Keratinocyte (primary cell): ENCODE measurements at places on chromosomes 3 and 15.

GRCh38 chr3:160195106-160195505 is 30.1 kb upstream of the C3orf80 start:
- no peak for DNase-seq

DNA sequence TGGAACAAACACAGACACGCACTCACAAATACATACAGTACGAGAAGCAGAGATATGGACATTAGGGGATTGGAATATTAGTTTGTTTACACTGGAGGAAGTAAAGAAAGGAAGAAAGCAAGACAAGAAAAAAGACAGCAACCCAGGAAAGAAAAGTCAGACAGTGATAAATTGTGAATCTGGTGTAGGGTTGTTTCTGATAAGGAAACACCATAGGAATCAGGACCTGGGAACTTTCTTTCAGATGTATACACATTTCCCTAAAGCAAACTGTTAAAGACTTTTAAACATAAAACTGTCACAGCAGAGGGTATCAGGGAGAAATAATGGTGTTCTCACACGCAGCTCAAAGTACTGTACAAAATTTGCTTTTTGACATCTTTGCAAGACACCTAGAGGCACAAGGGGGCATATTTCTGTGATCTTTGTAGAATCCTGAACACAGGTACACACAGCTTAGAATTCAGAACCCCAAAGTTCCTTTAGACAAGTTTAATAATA is 153.7 kb downstream of the TUSC7 start:
- DNase-seq = no peak

DNA sequence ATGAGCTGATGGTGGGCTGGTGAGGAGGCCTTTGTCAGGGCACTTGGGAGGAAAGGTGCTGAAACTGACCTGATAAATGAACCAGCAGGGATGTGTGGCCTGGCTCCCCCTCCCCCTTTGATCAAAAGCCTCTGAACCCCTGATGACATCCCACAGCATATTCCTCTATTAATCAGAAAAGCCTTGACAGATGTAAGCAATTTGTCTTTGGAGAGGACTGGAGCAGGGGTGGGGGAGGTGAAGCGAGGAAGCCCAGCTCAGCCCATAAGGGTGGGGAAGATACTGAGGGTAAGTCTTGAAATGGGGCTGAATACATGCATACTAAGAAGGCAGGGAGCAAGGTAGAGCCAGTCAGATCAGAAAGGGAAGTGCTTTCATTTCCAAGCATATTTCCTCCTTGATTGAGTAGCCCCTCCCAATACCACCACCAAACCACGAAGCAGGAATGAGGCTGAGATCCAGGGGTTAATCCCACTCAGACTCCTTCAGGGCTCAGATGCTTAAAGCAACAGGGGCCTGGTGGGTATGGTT is 34.7 kb upstream of the MRPS22 start:
- no peak for DNase-seq

GRCh38 chr15:101526890-101527289 is 37.4 kb upstream of the PCSK6 start:
- DNase-seq = no peak

GRCh38 chr3:123758081-123758564 is 126.0 kb downstream of the MYLK start:
- DNase-seq = no peak

GRCh38 chr3:12400616-12401194 is 83.6 kb upstream of the TSEN2 start:
- DNase-seq = no peak

DNA sequence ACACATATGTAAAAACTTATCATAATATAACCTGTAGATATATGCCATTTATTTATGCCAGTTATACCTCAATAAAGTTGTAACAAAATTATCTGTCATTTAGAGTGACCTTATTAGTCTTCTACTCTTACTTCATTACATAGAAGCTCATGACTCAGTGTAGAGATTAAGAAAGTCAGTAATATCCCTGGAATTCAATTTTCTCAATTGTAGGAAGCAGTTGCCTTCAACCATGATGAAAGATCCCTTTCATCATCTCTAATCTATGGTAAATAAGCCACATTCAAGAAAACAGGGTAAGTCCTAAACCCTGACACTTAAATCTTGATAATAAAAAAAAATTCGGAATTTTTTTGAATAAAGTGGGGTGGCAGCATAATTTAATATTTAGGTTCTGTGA is 216.5 kb upstream of the PEX5L start:
- no peak for DNase-seq

- DNase-seq = no peak
Measured at GRCh38 chr3:194811118-194811517, 125.4 kb downstream of the FAM43A start.

DNA sequence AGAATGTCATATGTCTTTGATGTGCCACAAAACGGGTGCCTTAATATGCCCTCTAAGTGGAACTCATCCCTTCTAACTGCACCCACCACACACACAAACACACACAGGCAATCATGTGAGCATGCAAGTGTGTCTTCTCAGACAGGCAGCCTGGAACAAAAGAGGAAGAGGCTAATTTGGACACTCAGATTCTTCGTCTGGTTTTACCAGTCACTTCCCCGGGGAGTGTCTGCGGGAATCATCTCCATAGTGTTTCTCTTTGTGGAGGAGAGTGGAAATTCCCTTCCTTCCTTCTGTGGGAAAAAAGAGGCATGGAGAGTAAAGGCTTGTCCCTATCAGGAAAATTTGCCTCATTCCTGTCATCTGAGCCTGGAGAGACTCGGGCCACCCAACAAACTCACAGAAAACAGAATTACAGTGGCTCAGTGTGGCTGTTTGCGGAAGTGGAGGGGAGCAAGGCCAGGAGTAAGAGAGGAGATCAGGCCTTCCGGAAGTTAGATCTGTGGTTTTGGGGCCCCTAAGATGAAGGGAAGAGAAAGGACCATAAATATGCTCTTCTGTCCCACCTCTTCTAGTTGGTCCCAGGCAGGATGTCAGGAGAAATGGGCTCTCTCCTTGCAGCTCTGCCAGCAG is 212.6 kb upstream of the SEMA6D start:
- DNase-seq = no peak

DNA sequence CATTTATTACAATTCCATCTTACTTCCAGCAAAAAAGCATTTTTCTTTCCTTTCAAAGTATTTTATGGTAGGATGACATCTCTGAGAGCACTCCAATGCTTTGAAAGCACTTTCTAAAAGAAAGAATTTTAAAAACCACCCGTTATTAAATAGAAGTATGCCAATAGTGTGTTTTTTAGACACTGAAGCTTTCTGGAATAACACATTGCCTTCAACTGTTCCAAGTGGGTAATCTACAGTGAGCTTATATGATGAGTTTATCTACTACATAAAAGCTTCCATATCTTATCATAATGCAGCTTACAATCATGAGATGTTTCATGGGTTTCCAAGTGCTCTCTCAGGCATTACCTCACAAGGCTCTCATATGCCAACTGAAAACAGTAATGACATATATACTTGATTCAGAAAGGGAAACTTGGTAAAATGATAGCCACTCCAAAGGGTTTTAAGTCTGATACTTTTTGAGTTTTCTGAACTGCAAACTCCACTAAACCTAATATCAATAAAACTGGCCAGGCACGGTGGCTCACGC is 14.1 kb downstream of the CMTM6 start:
- no peak for DNase-seq

GRCh38 chr3:30222441-30222840 is 384.0 kb upstream of the TGFBR2 start:
- no peak for DNase-seq

GRCh38 chr15:86399041-86399954 is 319.6 kb downstream of the AGBL1 start:
- DNase-seq = no peak

DNA sequence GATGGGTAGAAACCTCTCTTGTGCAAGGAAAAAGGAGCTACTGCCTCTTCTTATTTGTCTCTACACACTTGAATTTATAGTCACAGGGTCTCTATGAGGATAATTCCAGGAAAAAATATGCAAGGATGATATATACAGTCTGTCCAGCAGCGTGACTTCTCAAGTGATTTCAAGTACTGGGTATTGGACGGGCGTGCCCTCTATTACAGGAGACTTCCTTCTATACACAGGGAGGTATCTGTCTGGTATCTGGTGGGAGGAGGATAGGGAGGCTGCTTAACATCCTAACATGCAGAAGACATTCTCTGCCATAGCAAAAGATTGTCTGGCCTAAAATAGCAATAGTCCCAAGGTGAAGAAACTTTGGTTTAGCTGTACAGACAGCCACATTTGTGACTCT is 146.1 kb downstream of the TPRG1 start:
- DNase-seq = no peak

DNA sequence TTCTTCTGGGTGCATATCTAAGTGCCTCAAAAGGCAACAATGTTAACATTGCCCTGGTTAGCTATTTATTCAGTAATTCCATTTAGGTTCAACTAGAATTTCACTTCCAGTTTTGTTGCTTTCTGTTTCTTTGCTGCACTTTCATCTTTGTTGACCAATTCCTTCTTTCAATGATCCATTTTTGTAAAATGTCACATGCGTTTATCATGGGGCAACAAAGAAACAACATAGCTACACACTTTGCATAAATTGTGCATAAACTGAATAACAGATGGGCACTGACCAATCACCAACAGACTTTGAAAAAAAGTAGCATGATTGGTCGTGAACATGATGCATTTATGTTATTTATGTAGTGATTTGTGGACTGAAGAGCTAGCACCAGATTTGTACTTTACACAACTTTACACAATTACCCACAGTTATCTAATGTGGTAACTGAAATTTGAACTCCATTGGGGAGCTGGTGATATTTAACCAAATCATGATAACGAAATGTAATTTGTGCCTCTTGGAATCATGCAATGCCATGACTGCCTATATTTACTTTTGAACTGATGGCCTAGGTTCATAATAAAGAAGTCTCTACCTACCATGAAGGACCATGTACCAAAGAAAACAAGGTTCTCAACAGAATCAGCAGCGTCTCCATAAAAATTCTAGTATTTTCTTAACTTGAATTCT is 7.1 kb upstream of the CPOX start:
- DNase-seq = no peak

DNA sequence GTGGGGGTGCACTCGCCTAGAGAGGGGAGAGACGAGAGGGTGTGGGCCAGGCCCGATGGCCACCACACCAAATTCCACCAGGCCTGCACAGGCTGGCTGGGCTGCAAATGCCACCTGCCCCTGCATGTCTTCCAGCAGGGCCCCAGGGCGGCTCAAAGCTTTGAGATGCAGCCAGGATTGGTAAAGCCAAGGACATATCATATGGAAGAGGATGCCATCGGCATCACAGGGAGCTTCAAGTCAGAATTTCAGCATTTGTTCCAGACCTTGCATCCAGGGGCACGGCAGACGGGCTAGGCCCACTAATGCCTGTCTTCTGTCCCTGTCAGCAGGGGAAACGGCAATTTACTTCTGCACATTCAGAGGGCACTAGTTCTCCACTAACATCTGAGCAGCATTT is 97.8 kb downstream of the NUP210 start:
- no peak for DNase-seq

DNA sequence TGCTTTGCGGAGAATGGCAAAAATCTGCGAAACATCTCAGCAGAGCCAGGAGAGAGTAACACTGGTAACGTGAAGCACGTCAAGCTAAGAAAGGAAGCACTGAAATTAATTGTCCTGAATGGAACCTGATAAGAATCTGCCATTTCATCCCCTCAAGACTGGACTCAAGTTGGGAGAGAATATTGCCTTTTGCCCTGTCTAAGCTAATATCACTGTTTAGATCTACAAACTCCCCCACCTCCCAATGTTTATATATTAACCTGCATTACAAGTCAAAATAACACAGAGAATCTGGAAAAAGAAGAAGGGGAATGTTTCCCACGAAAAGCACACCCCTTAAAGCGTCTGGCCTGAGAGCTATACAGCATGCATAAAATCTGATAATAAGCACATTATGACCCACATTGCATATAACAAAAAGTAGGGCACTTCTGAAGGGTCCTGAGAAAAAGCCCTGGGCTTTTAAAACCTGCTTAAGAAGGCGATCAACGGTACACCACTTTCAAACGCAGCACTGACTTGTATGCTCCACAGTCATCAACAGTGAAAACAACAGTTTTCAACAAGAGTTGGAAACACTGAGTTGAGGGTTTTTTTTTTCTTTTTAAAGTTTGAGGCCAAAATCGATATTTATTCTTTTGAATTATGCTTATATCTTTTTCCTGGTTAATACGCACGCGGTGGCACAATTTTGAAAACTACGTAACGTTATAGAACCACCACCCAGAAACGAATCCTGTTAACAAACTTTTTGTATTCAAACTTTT is 1.4 kb upstream of the KAT2B start:
- no peak for DNase-seq

GRCh38 chr15:80934761-80935221 is 54.8 kb downstream of the MESD start:
- DNase-seq = no peak

DNA sequence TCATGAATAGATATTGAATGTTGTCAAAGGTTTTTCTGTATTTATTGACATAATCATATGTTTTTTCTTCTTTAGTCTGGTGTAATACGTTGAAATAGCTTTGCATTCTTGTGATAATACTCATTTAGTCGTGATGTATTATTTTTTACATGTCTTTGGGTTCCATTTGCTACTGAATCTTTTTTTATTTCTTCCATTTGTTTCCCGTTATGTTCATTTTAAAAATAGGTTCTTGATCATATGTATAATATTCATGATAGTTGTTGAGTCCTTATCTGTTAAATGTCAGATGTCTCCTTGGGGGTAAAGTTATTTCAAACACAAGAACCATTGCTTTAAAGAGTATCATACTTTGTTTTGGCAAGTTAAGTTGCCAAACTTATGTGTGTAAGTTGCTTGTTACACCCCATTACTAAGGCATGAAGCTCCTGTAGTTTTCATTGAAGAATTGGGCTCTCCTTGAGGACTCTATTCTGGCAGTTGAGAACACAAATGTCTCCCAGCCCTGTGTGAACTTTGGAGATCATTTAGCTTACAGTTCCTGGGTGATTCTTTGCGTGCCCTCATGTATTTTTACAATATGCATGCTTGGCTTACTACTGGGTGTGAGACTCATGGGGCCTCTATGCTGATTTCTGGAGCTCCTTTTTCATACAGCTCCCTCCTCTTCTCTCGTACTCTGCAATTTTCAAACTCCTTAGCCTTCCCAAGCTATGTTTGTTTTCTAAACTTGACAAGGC is 8.3 kb downstream of the AKAP13 start:
- DNase-seq = no peak

DNA sequence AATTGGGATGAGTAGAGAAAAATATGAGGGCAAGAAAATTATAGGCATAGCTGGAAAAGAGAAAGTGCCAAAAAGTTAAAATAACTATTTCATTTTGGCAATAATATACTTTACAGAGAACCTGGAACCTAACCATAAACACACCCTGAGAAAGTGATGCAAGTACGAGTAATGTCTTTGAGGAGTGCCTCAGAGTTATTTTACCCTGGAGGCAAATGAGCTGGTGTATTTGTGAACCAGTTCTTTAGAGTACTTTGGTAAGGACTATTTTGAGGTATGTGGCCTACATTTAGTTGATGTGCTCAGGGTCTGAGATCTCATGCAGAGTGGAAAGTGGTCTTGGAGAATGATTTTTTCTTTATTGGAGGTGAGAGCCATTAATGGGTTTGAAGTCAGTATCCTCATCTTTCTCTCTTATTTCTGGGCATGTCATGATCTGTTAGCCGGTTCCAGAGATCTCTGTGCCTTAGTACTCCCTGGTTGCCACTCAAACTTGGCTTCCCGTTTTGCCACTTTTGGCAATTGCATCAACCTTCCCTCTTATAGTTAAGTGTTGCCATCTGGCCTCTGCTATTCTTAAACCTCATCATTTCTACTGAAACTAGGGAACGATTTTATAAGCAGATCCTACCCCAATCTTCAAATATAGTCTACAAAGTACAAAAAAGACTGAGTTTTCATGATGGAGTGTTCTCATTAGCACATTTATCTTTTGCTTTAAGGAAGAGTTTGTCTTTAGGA is 145.7 kb downstream of the EPHA6 start:
- peak; percentile 55 for DNase-seq
